ENCODE measurements at places on chromosomes 6 and 20.
A peak's percentile ranks its signal among the peaks of the same experiment; 100 is the strongest.

DNA sequence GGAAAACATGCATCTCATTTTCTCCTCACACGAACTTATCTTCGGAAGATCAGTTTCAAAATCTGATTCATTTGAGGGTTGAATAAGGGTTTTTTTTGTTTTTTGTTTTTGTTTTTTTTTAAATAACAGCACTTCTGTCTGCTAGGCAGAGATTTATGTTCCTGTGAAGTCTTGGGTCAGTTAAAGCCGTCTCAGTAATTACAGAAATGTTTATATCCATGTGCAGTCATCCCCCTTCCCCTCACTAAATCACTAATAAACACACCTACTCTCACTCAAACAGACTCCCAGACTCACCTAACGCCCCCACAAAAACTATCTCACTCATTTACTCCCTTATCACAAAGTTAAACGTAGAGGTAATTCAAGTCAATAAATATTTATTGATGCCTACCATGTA, 214.2 kb upstream of the SUPT3H start:
- DNase-seq: no peak

DNA sequence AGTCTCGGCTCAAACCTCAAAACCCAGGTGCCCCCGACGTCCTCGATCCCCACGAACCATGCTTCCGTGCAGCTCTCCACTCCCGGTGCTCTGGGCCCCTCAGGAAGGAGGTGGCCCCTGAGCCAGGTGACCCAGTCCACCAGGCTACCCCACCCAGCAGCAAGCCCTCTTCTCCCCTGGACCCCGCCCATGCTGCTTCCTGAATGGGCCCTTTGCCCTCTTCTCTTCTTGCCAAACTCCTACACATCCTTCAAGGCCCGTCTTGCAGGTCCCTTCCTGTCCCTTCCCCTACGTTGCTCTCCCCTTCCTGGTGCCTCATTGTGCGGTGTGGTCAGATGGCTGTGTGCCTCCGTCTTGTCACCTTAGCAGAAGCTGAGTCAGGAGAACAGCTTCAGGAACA, 3.4 kb upstream of the GATA5 start:
- DNase-seq: no peak

DNA sequence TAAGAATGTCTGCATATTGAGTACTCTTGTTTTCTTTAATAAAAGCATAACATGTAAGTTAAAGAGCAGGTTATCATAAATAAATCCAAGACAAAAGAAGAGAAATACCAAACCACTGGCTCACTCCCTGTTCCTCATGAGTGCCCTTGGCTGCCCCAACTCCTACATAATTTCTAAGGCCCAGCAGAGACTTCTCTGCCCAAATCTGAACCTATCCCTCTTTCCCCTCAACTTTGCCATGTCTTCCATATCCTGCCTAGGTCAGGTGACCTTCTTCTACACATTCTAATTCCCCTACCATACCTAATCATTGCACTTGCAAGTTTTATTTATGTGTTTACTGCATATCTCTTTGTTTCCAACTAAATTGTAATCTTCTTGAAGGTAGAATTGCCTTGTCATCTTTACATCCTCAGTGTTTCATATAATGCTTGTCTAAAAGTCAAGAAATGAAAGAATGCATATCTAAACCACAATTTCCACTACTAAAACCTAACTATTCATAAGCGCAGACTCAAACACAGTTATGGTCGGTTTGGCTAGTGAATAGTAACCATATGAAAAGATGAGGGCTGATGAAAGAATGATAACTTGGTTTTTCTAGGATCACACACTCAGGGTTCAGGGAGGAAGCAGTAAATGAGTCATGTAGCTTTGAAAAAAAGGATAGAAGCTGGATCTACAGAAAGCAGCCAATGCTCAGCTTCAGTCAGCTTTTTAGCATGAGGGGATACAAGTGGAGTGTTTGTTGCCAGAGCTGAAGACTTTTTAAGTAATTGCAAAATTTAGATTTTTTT, 53.3 kb upstream of the EYA4 start:
- peak; percentile 89 for DNase-seq

GRCh38 chr6:24957199-24957598, 21.4 kb upstream of the RIPOR2 start:
- DNase-seq: no peak

DNA sequence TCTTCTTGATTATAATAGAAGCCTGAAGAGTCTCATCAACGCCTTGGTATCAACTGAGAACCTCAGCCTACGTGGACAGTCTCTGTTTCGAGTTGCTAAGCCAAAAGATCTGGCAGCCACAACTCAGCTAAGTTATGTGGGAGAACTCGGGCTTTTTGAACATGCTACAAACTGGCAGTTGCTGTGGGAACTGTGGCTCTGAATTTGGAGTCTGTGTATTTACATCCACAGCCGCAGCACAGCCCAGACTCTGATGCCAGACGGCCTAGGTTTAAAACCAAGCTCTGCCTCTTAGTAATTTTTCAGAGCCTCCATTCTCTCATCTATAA, 35.8 kb downstream of the RIPOR2 start:
- no peak for DNase-seq

DNA sequence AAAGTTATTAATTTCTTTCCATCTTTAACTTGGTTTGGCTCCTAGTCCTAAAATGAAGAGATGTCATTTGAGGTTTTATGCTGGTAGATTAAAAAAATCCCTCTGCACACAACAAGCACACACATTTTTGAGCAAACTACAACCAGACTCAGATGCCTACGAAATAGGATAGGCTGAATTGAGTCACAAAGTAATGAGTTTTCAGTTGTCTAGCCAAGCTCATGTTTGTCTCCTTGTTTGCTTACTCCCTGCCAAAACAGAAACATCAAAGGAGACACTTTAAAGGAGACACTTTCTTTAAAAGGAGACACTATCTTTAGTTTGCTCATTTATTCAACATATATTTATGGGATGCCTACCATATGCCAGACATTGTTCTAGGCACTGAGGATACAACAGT, 56.2 kb downstream of the TPBG start:
- DNase-seq: no peak

GRCh38 chr20:36601540-36601939, 4.0 kb upstream of the RAB5IF start:
- no peak for DNase-seq

- peak; percentile 16 for DNase-seq
These were observed 110.6 kb downstream of the CDKAL1 start for GRCh38 chr6:20644667-20645370.

DNA sequence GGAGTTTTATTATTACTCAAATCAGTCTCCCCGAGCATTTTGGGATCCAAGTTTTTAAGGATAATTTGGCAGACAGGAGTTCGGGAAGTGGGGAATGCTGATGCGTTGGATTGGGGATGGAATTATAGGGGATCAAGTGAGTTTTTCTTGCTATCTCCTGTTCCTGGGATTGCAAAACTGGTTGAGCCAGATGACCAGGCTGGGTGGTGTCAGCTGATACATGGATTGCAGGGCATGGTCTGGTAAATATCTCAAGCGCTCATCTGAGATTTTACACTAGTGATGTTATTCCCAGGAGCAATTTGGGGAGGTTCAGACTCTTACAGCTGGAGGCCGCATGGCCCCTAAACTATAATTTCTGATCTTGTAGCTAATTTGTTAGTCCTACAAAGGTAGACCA, 54.7 kb downstream of the ENPP1 start:
- no peak for DNase-seq

DNA sequence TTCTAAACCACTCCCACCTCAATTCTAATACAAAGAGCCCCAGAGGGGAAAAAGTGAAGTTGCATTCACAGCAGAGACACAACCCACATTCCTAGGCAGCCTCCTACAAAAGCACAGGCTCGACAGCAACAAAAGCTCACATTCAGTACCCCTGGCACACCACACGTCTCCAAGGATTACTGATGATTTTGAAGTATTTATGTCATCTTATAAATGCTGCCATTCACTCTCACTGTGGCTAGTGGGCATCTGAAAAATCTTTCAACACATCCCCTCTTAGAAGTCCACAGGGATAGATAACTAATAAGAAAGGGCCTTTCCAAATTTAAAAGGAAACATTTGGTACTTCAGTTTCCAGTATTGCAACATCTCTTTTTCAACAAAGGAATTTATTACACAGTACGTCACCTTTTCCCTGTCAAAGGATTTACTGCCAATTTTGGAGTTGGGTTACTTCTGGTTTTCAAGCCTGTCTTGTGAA, 146.7 kb downstream of the TASP1 start:
- DNase-seq: peak; percentile 86

DNA sequence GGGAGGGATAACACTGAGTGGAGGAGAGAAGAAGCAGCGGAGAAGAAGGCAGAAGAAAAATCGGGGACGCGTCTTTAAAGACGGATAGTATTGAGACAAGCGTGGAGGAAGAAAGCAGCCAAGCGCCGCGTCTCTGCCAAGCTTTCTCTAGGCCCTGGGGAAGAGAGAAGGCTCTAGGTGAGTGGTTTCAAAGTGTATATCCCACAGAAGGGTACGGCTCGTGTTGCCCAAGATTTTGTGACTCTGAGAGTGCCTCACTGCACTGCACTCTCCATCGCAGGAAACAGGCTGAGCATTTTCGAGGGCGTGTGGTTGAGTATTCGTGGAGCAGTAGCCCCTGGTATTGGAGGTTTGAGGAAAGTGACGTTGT, 185.4 kb downstream of the TRIM27 start:
- DNase-seq: no peak

GRCh38 chr20:60192326-60192725, 234.1 kb downstream of the CDH26 start:
- peak; percentile 63 for DNase-seq

GRCh38 chr6:36114798-36115408, 15.4 kb upstream of the MAPK13 start:
- DNase-seq: no peak

DNA sequence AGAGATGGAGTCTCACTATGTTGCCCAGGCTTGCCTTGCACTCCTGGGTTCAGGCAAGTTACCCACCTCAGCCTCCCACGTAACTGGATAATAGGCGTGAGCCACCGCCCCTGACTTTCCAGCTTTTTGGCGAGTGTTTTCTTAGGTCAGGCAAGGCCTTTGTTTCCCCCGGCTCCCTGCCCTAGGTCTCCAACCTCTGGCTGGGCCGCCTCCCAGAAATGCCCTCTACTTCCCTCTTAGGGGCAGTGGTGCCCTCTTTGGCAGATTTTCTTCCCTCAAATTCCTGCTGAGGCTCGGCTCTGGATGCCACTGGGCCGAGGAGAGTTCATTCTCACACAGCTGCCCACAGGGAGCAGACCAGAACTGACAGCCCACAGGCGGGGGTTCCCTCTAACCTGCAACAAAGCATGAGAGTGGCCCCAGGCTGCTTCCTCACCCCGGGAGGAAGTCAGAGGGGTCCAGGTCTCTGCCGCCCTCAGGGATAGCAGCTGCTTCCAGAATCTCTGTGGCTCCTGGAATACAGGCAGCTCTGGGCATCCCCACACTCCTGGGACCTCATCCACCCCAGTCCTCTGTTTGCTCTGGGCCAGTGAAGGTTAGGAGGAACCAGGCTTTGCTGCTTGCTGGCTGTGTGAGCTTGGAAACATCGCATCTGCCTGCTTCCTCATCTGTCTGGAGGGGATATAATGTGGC, 56.5 kb downstream of the TCP11 start:
- DNase-seq: no peak

GRCh38 chr6:33702345-33702977, 9.0 kb downstream of the UQCC2 start:
- peak; percentile 68 for DNase-seq

GRCh38 chr6:884570-884969, 191.6 kb upstream of the EXOC2 start:
- no peak for DNase-seq

- no peak for DNase-seq
These were observed 100.0 kb downstream of the ARMC2 start for GRCh38 chr6:108948181-108948661.

DNA sequence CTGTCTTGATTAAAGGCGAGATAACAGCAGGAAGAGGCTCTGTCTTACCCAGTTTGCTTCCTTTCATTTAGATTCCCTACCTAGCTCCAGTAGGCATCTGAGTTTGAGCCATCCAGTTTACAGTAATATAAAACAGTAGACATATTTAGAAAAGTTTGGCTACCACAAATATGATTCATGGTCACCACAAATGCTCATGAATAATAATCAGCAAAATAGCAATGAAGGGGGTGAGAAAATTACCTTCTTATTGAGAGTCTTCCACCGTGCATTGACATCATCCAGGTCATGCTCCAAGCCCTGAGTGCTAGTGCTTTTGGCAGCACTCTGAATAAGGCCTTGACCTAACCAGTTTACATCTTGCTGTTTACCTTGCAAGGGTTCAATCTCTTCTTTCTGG, 106.2 kb downstream of the DST start:
- peak; percentile 39 for DNase-seq

GRCh38 chr6:46219661-46220060, 48.9 kb upstream of the ENPP5 start:
- no peak for DNase-seq

DNA sequence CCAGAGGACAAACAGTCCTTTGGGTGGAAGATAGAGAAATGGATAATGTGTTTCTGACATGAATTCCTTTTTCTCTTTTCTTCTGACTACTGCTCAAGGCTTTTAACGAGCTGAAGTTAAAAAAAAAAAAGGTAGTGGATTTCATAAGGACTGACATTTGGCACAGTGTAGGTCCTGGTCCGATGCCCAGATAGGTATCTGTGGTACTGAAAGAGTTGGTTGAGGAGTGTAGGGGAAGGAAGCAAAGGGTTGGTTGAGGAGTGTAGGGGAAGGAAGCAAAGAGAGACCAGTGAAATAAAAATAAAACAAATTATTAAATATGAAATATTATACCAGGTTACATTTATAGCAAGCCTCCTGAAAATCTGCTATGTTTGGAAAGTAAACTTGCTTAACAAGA, 11.8 kb downstream of the UTRN start:
- DNase-seq: no peak

DNA sequence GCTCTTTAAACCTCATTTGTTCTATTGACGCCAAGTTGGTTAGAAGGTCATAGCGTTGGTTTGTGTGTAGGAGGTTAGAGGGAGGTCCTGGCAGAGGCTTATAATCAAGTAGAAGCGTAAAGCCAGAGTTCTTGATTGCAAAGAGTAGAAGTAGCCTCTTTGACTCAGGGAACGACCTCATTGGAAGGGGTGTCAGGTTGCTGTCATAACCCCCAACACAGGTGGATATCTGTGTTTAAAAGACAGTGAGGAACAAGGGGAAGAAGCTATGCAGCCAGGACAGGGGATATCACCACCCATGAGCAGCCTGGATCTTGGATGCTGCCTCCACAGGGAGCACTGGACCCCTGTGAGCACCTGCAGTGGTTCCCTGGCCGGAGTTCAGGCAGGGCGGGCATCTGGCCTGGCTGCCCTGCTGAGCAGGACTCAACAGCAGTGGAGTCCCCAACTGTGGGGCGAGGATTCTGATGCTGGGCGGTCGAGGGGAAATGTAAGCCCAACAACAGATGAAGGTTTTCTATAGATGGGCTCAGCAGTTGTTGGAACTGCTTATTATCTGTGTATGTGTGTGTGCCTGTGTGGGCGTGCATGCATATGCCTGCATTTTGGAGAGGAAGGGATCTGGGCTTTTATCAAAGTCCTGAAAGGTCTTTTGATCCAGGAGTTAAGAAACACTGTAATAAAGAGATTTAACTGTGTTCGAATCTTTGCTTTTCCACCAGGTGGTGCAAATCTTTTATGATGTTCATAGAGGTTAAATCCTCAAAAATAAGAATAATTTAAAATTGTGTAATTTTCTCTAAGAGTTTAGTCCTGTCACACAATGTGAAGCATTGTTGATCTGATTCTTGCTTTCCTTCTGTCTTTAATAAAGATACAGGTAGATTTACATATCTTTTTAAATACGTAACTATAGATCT, 27.7 kb downstream of the HIVEP1 start:
- no peak for DNase-seq
